ENCODE measurements at places on chromosomes 2 and 18. TPM values are rescaled to one million over a fixed set of nuclear protein-coding genes. Genes with fewer than 3 reads are reported as not detected.

GRCh38 chr2:219537657-219538488 is 5.7 kb downstream of the CHPF start:
- peak overlapping the region; percentile 12 for H3K27ac ChIP-seq
- no peak for DNase-seq
- peaks cover 8% of the 10 kb centered on the region for H3K4me1 ChIP-seq
- H3K4me3 ChIP-seq: no peak overlapping the region

Gene HRH4
- 0.29 TPM for total RNA-seq

GRCh38 chr2:26555246-26556133 is 77.6 kb upstream of the OTOF start:
- DNase-seq: no peak
- H3K4me3 ChIP-seq: no peak overlapping the region
- H3K36me3 ChIP-seq: no peaks in the 10 kb centered on the region
- H3K4me1 ChIP-seq: no peaks in the 10 kb centered on the region
- no peak overlapping the region for H3K27ac ChIP-seq

Gene FNDC4
- 57.3 TPM for total RNA-seq

- no peaks in the 10 kb centered on the region for H3K4me1 ChIP-seq
- no peak for DNase-seq
- no peaks in the 10 kb centered on the region for H3K27me3 ChIP-seq
- H3K36me3 ChIP-seq: no peaks in the 10 kb centered on the region
- no peak overlapping the region for H3K4me3 ChIP-seq
Measured at GRCh38 chr18:35641916-35642315, 60.4 kb downstream of the GALNT1 start.

Gene AAMP
- total RNA-seq: 164 TPM

Gene ANKRD39
- total RNA-seq: 8.8 TPM

DNA sequence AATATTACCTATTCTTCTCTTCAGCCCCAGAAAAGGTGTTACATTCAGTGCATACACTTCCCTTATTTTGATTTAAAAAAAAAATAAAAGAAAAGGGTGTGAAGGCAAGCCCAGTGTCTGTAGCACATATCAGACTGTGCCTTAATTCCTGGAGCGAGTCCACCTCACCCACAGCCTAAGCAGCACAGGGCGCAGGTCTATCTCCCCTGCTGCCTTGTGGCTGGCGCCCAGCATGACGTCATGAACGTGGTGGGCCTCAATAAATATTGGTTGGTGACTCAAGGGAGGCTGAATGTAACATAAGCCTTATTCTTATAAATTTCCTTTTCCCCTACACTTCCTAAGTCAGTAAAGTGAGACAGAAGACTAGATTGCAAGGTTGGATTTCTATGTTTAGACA is 26.4 kb downstream of the ST3GAL5 start:
- DNase-seq: no peak
- no peaks in the 10 kb centered on the region for H3K27me3 ChIP-seq
- no peaks in the 10 kb centered on the region for H3K4me1 ChIP-seq
- H3K4me3 ChIP-seq: no peak overlapping the region
- no peak overlapping the region for H3K27ac ChIP-seq

Gene ADD2
- 1.9 TPM for total RNA-seq

Gene RIT2
- not detected for total RNA-seq

Gene VAPA
- total RNA-seq: 235 TPM

- no peak overlapping the region for H3K4me3 ChIP-seq
- DNase-seq: no peak
- no peaks in the 10 kb centered on the region for H3K36me3 ChIP-seq
- no peaks in the 10 kb centered on the region for H3K4me1 ChIP-seq
Measured at GRCh38 chr2:48605482-48606175, 12.0 kb upstream of the GTF2A1L start.

DNA sequence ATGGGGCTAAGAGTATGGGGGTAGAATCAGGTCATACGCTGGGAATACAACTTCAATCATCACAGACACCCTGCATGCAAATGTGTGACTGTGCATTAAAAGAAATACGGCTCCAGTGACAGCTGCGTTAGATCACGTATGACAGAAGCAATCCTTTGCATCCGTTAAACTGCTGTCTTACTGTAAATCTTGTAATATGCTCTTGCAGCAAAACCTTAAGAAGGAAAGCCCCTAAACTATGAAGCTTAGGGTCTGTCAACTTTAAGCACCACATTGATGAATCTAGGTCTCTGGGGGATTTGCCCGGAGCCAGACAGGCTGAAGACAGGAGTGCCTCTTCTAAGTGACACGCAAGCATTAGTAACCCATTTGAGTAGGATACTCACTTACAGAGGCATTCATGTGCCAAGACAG is 84.7 kb upstream of the EML6 start:
- DNase-seq: no peak
- no peak overlapping the region for H3K27ac ChIP-seq
- peaks cover 3% of the 10 kb centered on the region for H3K36me3 ChIP-seq
- H3K27me3 ChIP-seq: no peaks in the 10 kb centered on the region
- H3K4me1 ChIP-seq: no peaks in the 10 kb centered on the region
- no peak overlapping the region for H3K4me3 ChIP-seq

DNA sequence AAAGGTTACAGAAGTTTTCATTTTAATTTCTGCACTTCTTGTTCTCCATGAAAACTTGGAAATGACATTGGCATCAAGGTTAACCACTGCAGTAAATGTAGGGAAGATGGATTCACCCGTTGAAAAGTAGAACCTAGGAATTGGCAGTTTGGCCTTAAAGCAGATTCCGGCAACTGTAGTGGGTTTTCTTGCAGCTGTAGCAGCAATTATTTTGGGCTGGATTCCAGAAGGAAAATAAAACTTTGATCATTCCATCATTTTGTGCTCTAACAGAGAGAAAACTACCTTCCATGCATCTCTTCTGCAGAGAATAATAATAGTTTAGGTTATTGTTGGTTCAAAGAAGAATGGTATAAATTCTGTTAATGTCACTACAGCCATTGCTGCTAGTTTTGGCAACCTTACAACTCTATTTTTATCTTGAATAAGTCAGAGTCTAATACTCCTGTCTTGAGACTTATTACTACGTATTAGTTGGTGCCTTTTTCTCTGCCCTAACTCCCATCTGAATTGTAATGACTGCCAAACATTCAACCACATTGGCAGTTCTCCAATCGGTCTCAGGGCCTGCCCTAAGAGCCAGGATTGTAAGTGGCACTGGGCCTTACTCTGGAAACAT is 178.1 kb upstream of the PIEZO2 start:
- no peak for DNase-seq
- no peaks in the 10 kb centered on the region for H3K27me3 ChIP-seq
- no peaks in the 10 kb centered on the region for H3K4me1 ChIP-seq
- H3K27ac ChIP-seq: no peak overlapping the region
- no peaks in the 10 kb centered on the region for H3K36me3 ChIP-seq

DNA sequence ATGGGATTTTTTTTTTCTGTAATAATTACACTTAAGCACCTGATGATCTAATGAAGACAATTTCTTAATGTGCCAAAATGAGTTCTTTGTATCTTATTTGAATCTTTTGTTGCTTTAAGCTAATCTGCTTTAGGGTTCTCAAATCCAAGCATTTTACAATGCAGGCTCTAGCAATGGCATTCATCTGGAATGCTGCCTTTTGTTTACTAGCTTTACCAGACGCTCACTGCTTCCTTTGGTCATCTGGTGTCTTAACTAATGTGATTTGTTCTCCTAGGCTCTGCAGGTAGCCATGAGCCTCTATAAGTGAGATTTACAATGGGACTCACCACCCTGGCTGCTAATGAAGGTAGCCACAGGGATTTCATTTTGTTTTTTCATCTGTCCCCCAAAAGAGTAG is 100.3 kb downstream of the GREB1L start:
- no peaks in the 10 kb centered on the region for H3K27me3 ChIP-seq
- H3K4me1 ChIP-seq: no peaks in the 10 kb centered on the region
- no peak overlapping the region for H3K27ac ChIP-seq

Gene SLC8A1
- total RNA-seq: 12.2 TPM

DNA sequence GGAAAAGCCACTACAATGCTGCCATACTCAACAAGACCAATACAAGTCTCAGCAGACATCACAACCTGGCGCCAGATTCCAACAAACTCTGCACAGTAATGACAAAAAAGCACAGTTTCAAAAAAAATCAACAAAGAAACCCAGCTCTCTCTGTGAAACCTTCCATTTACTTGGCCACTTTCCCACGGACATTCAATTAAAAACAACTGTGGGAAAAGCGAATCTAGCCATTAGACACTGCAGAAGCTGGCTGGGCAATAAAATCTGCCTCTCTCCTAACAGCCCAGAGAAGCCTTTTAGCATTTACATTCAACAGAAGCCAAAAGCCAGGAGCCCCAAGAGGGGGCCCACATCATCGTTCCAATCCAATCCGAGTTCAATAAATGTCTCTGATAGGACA is 128.9 kb downstream of the HDAC4 start:
- peak; percentile 17 for DNase-seq
- H3K4me3 ChIP-seq: no peak overlapping the region
- no peak overlapping the region for H3K27ac ChIP-seq
- no peaks in the 10 kb centered on the region for H3K36me3 ChIP-seq

- no peak overlapping the region for H3K27ac ChIP-seq
- H3K4me3 ChIP-seq: no peak overlapping the region
- no peak for DNase-seq
- no peaks in the 10 kb centered on the region for H3K27me3 ChIP-seq
- H3K36me3 ChIP-seq: no peaks in the 10 kb centered on the region
Measured at GRCh38 chr2:162403884-162404283, 60.0 kb downstream of the GCA start.

DNA sequence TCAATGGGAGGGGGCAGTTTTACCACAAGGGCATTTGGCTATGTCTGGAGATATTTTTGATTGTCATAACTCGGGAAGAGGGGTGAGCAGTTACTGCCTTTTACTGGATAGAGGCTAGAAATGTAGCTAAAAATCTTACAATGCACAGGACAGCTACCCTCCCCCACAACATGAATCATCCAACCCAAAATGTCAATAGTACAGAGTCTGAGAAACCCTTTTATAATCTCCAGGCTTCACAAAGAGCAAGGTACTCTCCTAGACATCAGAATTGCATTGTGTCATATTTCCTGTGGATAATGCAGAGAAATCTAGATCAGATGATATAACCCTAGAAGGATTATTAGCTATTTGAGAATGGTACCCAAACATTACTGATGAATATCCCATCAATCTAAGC is 277.1 kb upstream of the NRP2 start:
- H3K36me3 ChIP-seq: no peaks in the 10 kb centered on the region
- H3K4me3 ChIP-seq: no peak overlapping the region
- H3K27me3 ChIP-seq: no peaks in the 10 kb centered on the region
- H3K4me1 ChIP-seq: no peaks in the 10 kb centered on the region

Gene SULT1C4
- 19.8 TPM for total RNA-seq

DNA sequence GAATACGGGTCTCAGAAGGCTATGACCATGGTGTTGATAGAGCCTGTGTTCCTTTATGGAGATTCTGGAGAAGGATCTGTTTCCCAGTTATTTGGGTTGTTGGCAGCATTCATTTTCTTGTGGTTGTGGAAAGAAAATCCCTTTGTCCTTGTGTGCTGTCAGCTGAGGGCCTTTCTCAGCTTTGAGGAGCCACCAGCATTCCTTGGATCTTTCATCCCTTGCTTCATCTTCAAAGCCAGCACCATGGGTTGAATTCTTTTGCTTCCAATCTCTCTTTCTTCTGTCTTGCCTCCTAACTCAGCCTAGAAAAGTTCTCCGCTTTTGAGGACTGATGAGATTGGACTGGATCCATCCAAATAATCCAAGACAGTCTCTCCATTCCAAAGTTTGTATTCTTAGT is 103.2 kb upstream of the MMADHC start:
- H3K27ac ChIP-seq: no peak overlapping the region
- no peaks in the 10 kb centered on the region for H3K36me3 ChIP-seq
- DNase-seq: no peak
- no peaks in the 10 kb centered on the region for H3K27me3 ChIP-seq

- no peak overlapping the region for H3K27ac ChIP-seq
- no peaks in the 10 kb centered on the region for H3K36me3 ChIP-seq
- no peak for DNase-seq
- H3K4me3 ChIP-seq: no peak overlapping the region
- no peaks in the 10 kb centered on the region for H3K4me1 ChIP-seq
- no peaks in the 10 kb centered on the region for H3K27me3 ChIP-seq
Measured at GRCh38 chr2:143192106-143192505, 62.9 kb downstream of the ARHGAP15 start.

Gene MEIS1
- 37.9 TPM for total RNA-seq

DNA sequence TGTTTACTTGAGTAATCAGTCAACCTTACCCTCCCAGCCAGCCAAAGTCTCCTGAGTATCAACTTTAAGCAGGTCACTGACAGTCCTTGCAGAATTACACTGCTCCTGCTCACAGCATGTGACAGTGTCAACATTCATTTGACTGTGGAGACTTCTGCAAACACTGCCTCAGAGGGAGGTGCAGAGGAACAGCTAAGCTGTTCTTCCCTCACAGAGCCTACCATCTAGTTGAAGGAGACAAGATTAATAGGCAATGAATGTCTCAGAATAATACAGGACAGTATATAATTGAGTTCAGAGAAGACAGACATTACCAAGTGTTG is 11.9 kb downstream of the SLC14A2 start:
- no peaks in the 10 kb centered on the region for H3K4me1 ChIP-seq
- H3K27ac ChIP-seq: no peak overlapping the region
- H3K27me3 ChIP-seq: no peaks in the 10 kb centered on the region
- no peak overlapping the region for H3K4me3 ChIP-seq
- no peak for DNase-seq
- no peaks in the 10 kb centered on the region for H3K36me3 ChIP-seq

Gene PDE1A
- 7.9 TPM for total RNA-seq

- H3K27ac ChIP-seq: no peak overlapping the region
- no peaks in the 10 kb centered on the region for H3K36me3 ChIP-seq
- H3K4me1 ChIP-seq: no peaks in the 10 kb centered on the region
Measured at GRCh38 chr2:62489162-62489561, 16.8 kb downstream of the TMEM17 start.

GRCh38 chr2:152548996-152549395 is 168.3 kb downstream of the PRPF40A start:
- no peak overlapping the region for H3K4me3 ChIP-seq
- H3K36me3 ChIP-seq: no peaks in the 10 kb centered on the region
- no peak for DNase-seq
- no peaks in the 10 kb centered on the region for H3K27me3 ChIP-seq
- H3K4me1 ChIP-seq: no peaks in the 10 kb centered on the region

GRCh38 chr2:222882484-222882928 is 21.7 kb downstream of the ACSL3 start:
- H3K4me3 ChIP-seq: no peak overlapping the region
- H3K27me3 ChIP-seq: no peaks in the 10 kb centered on the region
- peak overlapping the region; percentile 20 for H3K27ac ChIP-seq
- H3K36me3 ChIP-seq: no peaks in the 10 kb centered on the region

DNA sequence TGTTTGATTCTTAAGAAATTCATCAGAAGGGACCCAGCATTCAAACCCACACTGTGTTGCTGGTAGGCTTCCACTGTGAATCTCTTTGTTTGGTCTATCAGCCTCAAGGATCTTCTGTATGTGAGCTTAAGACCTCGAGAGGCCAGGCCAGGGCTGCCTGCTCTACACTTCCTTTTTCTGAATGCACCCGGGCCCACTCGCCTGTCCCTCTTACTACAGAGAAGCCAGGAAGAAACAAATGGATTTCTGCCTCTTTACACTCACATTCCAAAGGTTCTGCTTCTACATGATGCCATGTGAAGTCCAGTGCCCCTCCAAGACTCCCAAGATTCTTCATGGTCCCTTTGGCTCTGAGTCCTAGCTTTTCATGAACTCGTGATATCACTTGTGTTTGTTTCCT is 25.4 kb upstream of the MRPL19 start:
- H3K4me3 ChIP-seq: no peak overlapping the region
- H3K4me1 ChIP-seq: no peaks in the 10 kb centered on the region
- H3K27ac ChIP-seq: no peak overlapping the region
- H3K36me3 ChIP-seq: no peaks in the 10 kb centered on the region
- no peak for DNase-seq
- no peaks in the 10 kb centered on the region for H3K27me3 ChIP-seq

Gene PCBP1
- 210 TPM for total RNA-seq

Gene RSAD2
- total RNA-seq: 0.33 TPM

Gene LMAN2L
- 21.9 TPM for total RNA-seq
